ENCODE measurements at places on chromosomes 6 and 20.
A peak's percentile ranks its signal among the peaks of the same experiment; 100 is the strongest.

DNA sequence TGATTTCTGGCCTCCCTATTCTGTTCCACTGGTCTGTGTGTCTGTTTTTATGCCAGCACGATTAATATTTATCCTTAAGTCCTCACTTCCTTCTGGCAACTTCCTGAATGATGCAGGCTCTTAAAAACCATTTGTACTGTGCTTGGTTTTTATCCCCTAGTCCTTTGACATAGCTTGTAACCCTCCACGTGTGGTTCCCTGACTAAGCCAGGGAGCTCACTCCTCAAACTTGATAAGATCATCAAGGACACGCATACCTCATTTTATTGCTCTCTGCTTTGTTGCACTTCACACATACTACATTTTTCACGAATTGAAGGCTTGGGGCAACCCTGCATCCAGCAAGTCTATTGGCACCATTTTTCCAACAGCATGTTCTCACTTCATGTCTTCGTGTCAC is 166.4 kb upstream of the UST start:
- H3K36me3 ChIP-seq: no peaks in the 10 kb centered on the region
- no peak overlapping the region for H3K4me3 ChIP-seq
- H3K27me3 ChIP-seq: peaks cover 11% of the 10 kb centered on the region
- H3K4me1 ChIP-seq: no peaks in the 10 kb centered on the region
- H3K27ac ChIP-seq: no peak overlapping the region
- no peak for DNase-seq

- no peak for DNase-seq
- no peaks in the 10 kb centered on the region for H3K27me3 ChIP-seq
- H3K27ac ChIP-seq: no peak overlapping the region
- peaks cover 9% of the 10 kb centered on the region for H3K4me1 ChIP-seq
- peaks cover 27% of the 10 kb centered on the region for H3K36me3 ChIP-seq
- no peak overlapping the region for H3K4me3 ChIP-seq
These were observed 22.6 kb upstream of the ASF1A start for GRCh38 chr6:118871331-118871730.

- peak overlapping the region; percentile 71 for H3K27ac ChIP-seq
- no peak for DNase-seq
- H3K36me3 ChIP-seq: peaks cover 10% of the 10 kb centered on the region
These were observed 4.2 kb downstream of the DUSP22 start for GRCh38 chr6:296151-297122.

DNA sequence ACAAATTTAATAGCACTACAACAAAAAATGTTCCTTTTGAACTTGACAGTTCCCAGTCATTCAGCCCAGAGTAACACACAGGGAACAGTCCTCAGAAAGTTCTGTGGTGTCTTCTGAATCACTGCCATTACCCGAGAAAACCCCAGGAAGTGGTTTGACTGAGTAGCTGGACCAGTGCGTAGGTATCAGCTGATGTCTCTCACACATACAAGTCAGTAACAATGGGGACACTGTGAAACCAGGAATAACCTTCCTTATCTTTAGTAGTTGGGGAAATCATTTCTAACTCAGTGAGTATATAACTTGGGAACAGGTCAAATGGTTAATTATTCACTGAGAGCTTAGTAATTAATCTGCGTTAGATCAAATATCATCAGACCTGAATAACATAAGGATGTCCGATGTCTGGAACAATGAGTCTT is 73.1 kb downstream of the HIVEP2 start:
- peaks cover 74% of the 10 kb centered on the region for H3K4me1 ChIP-seq
- H3K27me3 ChIP-seq: no peaks in the 10 kb centered on the region
- H3K4me3 ChIP-seq: no peak overlapping the region
- DNase-seq: peak; percentile 54
- H3K36me3 ChIP-seq: peaks cover 48% of the 10 kb centered on the region

DNA sequence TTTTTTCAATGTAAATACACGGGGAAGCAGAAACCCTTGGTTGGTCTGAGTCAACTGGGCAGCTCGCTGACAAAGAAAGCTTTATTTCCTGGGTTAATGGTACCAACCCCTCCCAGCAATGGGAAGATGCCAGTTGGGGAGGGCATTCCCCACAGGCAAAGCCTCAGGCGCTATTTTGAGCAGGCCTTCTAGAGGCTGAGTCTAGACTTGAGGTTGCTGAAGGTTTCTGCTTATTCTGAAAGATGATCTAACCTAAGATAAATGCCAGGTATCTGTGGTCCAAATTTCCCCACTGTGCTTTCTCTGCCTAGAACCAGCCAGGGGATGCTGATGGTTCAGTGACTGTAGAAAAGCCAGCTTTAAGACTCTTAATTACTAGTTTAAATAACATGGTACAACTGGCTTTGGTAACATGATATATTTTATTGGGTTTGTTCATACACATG is 172.5 kb upstream of the JARID2 start:
- H3K4me3 ChIP-seq: no peak overlapping the region
- H3K27ac ChIP-seq: no peak overlapping the region
- peaks cover 3% of the 10 kb centered on the region for H3K4me1 ChIP-seq
- no peaks in the 10 kb centered on the region for H3K36me3 ChIP-seq
- H3K27me3 ChIP-seq: no peaks in the 10 kb centered on the region
- DNase-seq: no peak

Measured in activated naive CD4-positive, alpha-beta T cell treated with anti-CD3 and anti-CD28 coated beads, Interleukin-2, amount 10 ng/mL, durations not matched to agents 7 days and 5 days (primary cell).